ENCODE measurements at places on chromosomes 2 and 18.
A peak's percentile ranks its signal among the peaks of the same experiment; 100 is the strongest.

GRCh38 chr18:68427951-68428401, 286.9 kb downstream of the TMX3 start:
- DNase-seq, result peak; percentile 82

- DNase-seq, result no peak
Measured at GRCh38 chr2:148978706-148979105, 59.8 kb upstream of the LYPD6B start.

GRCh38 chr2:124209441-124209840, 184.4 kb downstream of the CNTNAP5 start:
- no peak for DNase-seq

DNA sequence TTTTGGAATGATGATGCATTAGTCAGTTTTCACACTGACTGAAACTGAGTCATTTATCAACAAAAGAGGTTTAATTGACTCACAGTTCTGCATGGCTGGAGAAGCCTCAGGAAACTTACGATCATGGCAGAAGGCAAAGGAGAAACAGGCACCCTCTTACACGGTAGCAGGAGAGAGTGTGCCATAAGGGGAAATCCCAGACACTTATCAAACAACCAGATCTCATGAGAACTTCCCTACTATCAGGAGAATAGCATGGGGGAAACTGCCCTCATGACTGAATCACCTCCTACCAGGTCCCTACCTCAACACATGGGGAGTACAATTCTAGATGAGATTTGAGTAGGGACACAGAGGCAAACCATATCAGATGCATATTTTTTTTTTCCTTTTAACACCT, 504.5 kb upstream of the VRK2 start:
- DNase-seq, result no peak

DNA sequence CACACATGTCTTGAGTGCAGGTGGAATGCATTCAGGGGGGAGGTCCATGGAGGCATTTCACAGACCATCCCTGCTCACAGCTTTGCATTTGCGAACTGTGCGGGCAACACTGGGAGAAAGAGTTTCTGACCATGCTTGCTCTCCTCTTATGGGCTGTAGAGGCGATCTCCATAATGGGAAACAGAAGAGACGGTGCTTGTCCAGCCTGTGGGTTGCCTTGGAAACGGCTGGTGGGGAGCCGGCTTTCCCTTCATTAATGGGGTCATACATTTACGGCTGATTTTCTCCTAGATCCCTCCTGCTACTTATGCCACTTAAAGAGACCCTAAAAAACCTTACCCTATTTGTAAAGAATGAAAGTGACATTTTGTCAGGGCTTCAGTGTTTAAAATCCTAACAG, 147.4 kb downstream of the SOX11 start:
- DNase-seq, result no peak

GRCh38 chr2:239737144-239737463, 288.0 kb downstream of the NDUFA10 start:
- no peak for DNase-seq

- DNase-seq, result peak; percentile 67
Measured at GRCh38 chr2:74778381-74779264, 55.3 kb upstream of the HK2 start.

DNA sequence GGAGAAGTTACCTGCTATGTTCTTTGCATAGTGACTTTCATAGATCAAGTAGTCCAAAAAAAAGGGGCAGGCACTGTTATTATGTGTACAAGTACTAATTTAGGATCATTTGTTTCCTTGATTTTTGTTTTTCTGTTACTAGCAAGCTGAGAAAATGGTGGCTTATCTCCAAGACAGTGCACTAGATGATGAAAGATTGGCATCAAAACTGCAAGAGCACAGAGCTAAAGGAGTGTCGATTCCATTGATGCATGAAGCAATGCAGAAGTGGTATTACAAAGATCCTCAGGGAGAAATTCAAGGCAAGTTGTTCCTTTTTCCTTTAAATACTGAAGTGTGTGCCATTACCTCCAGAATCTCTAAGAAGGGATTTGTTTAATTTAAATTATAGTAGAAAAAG, 19.6 kb upstream of the KCNJ13 start:
- no peak for DNase-seq

DNA sequence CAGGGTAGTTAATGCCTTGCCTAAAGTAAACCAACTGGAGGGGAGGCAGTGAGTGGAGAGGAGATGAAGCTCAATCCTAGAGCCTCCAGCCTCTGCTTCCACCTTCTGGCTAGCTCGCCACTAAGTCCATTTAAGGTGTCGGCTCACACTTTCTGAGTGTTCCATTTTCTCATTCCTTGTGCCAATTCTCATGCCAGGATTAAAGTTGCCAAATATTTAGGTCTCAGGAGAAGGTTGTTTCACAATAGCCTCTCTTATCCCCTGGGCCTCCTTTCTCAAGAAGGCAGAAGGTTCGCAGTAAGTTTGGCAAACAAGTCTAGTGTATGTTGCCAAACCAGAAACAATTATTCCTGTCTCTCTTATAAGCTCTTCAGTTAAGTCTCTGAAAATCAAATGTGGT, 57.2 kb downstream of the TACR1 start:
- no peak for DNase-seq

- DNase-seq, result no peak
Measured at GRCh38 chr2:171317492-171318125, 116.2 kb downstream of the METTL8 start.

DNA sequence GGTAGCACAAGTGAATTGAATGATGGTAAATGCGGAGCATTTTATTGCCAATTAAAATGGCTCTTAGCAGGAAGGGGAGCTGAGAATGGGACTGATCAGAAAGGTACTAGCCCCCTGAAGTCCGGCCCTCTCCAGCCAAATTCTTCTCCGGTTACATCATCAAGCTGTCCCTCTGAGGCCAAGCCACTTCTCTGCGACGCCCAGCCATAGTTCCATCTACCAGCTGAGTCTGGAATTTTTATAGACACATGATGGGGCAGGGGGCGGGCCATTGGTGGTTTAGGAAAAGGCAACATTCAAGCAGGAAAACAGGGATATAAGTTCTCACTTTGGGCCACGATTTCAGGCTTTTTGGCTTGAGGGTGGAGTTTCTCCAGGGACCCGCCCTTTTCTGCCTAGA, 22.7 kb downstream of the RPRM start:
- peak; percentile 4 for DNase-seq

DNA sequence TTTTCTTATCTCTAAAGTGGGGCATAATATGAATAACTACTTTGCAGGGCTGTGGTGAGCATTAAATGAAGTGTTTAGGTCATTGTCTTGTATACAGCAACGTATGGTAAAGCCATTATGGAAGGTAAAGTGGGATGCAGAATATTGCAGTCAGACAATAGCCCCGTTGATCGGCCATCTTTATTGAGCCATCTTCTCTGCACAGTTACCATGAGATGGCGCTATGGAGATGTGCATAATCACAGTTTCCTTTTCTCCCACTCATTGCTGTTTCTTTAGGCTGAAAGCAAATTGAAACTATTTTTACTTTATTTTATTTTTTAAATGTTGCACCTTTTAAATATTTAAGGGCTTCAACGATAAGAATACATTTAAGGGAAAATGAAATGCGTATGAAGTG, 108.9 kb downstream of the THSD7B start:
- DNase-seq, result peak; percentile 24

GRCh38 chr2:231462729-231463465, 1.4 kb downstream of the NCL start:
- no peak for DNase-seq

DNA sequence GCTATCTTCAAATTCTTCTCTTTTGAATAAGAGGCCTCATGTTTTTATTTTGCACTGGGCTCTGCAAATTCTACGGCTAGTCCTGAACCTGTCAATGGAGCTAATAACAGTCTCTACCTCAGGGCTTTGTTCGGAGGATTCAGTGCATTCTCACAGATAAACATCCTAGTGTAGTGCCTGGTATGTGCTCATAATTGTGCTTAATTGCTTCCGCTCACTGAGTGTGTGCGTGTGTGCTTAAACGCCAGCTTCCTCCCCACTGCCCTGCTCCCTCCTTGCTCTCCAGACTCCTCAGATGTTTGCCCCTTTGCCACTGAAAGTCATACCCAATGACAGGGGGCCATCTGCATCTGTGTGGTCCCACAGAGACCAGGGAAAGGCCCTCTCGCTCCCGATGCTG, 6.7 kb downstream of the GYPC start:
- DNase-seq, result peak; percentile 27

- DNase-seq, result no peak
Measured at GRCh38 chr2:228377533-228377932, 196.0 kb upstream of the SPHKAP start.

DNA sequence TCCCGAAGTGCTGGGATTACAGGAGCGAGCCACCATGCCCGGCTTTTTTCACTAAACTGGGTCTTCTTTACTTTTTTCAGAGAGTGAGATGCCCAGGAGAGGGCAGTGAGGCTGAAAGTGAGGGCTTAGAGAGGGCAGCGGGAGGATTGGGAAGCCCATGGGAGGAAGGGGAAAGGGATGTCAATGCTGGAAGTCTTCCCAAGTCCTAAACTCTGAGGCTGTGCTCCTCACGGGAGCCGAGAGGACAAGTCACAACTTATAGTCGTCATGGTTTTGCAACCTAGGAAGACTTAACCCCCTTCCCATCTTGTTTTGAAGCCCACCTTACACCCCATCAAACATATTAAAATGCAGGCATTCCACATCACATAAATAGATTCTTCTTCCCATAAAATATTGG, 15.1 kb upstream of the MEP1B start:
- no peak for DNase-seq

- DNase-seq, result no peak
Measured at GRCh38 chr2:60440767-60441163, 112.7 kb downstream of the BCL11A start.

All from RPMI7951 (cell line).